ENCODE measurements at places on chromosomes 3 and 15.

- peak; percentile 39 for DNase-seq
Measured at GRCh38 chr3:43894176-43895049, 203.7 kb downstream of the ABHD5 start.

GRCh38 chr15:77869021-77869895 lies 208.3 kb downstream of the TBC1D2B start:
- no peak for DNase-seq

- no peak for DNase-seq
Measured at GRCh38 chr15:39591896-39592315, 11.0 kb downstream of the THBS1 start.

GRCh38 chr3:156816091-156816793 lies 9.9 kb upstream of the LEKR1 start:
- peak; percentile 58 for DNase-seq

- peak; percentile 16 for DNase-seq
Measured at GRCh38 chr3:100796556-100796955, 87.3 kb downstream of the TFG start.

GRCh38 chr3:48592519-48593087 lies 2.5 kb downstream of the COL7A1 start:
- DNase-seq = no peak

DNA sequence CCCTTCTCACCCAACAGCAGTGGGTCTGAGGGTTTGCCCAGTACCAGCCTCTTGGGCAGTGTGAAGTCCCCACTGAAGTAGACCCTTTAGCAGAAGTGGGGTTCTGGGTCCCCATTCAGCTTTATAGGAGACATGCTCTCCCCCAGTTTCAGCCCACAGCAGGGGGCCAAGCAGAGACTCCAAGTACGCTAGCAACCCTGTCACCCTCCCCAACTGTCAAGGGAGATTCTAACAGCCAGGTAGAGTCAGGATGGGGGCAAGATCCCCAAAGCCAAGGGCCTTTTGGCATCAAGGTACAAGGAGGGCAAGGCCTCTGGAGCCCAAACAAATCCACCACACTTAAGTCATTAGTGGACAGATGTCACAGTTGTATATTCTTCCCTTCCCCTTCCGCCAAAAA lies 1.8 kb downstream of the RBPMS2 start:
- no peak for DNase-seq

DNA sequence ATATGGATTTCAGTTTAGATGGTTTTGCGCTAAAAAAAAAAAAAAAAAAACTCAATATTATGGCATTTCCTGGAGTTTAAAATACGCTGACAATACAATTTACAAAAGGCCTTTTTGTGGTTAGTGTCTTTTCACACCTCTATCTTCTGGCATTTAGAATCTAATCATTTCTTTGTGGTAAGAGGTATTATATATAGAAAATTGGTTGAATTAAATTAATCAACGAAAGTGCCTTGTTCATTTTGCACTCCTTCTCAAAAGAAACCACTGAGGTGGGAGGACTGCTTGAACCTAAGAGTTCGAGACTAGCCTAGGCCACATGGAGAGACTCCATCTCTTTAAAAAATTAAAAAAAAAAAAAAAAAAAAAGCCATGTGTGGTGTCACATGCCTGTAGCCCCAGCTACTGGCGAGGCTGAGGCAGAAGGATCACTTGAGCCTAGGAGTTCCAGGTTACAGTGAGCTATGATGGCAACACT lies 90.0 kb upstream of the ICE2 start:
- no peak for DNase-seq

DNA sequence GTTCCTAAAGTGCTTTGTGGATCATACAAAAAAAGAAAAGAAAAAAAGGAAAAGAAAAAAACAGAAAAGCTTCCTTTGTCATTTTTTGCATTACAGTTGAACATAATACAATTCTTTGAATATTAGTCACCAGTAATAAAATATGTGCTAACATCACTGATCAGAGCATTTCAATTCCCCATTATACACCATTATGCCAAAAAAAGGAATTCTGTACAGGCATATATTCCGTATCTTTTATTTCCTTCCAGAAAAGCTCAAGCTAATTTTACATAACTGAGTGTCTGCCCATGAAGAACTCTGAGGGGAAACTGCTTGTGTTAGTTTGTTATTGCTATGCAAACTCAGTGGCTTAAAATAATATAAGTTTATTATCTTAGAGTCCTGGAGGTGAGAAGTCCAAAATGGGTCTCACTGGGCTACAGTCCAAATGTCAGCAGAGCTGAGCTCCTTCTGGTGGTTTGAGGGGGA lies 377.9 kb downstream of the GAP43 start:
- DNase-seq = no peak
